Activated CD4-positive, alpha-beta memory T cell treated with anti-CD3 and anti-CD28 coated beads for 36 hours (primary cell): ENCODE measurements at places on chromosomes 16 and 17. TPM values are rescaled to one million over a fixed set of nuclear protein-coding genes. Genes with fewer than 3 reads are reported as not detected.

- no peak overlapping the region for H3K4me3 ChIP-seq
- no peaks in the 10 kb centered on the region for H3K27me3 ChIP-seq
- H3K27ac ChIP-seq = no peak overlapping the region
These were observed 282.4 kb downstream of the ABCC12 start for GRCh38 chr16:47873434-47873833.

DNA sequence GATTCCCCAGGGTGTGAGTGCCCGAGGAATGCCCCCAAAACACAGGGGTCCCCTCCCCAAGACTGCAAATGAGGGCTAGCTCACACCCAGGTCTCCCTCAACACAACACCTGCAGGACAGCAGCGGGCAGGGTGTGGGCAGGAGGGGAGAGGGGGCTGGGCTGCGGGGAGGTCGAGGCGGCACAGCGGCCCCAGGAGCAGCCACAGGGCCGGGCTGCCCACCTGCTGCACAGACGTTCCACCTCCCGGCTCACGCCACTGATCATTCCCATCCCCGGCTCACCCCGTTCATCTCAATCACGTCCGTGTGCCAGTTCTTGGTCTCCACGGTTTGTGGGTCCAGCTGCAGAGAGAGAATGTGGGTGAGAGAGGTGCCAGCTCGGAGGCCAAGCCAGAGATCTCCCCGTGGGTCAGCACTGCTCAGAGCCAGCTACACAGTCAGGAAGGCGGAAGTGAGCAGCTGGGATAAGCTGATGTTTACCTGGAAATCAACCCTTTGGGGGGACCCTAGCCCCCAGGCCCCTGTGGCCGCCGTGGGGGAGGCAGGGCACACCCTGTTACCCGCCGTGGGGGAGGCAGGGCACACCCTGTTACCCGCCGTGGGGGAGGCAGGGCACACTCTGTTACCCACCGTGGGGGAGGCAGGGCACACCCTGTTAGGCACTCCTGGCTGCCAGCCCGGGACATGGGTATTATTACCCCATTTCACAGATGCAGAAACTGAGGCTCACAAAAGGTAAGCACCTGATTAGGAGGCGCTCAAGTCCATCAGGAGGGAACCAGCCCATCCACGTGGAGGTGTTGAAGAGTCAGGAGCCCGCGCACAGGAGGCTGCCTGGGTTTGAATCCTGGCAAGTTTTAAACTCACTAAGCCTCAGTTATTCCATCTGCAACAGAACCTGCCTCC lies 16.1 kb downstream of the TIMM22 start:
- no peak overlapping the region for H3K4me3 ChIP-seq
- no peaks in the 10 kb centered on the region for H3K4me1 ChIP-seq
- no peak for DNase-seq
- H3K36me3 ChIP-seq = peaks cover under 1% of the 10 kb centered on the region

DNA sequence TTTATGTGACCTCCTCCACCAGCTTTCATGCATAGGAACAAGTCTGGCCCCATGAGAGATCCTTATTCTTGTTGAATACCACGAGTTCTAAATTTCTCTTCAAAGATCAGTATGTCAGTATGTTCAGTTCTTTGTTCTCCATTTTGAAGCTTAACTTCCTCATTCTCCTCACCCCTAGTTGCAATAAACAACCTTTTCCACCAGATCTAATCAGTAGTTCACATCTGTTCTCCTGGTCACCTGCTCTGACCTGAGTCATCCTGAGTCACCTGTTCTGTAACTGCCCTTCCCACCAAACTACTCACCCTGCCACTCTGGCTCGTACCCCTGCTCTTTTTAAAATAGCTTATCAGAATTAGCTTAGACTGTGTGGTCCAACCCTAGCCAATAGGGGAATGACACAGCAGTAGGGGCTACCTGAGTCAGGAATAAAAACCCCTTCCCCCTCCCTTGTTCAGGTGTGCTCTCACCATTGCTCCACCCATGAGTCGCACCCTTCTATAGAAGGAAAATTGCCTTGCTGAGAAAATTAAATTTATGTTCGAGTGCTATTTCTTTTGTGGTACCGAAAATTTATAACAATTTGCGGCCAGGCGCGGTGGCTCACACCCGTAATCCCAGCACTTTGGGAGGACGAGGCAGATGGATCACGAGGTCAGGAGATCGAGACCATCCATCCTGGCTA lies 94.6 kb downstream of the EMP2 start:
- DNase-seq = no peak
- H3K4me3 ChIP-seq = no peak overlapping the region
- no peaks in the 10 kb centered on the region for H3K27me3 ChIP-seq
- H3K27ac ChIP-seq = no peak overlapping the region
- H3K36me3 ChIP-seq = peaks cover 24% of the 10 kb centered on the region

DNA sequence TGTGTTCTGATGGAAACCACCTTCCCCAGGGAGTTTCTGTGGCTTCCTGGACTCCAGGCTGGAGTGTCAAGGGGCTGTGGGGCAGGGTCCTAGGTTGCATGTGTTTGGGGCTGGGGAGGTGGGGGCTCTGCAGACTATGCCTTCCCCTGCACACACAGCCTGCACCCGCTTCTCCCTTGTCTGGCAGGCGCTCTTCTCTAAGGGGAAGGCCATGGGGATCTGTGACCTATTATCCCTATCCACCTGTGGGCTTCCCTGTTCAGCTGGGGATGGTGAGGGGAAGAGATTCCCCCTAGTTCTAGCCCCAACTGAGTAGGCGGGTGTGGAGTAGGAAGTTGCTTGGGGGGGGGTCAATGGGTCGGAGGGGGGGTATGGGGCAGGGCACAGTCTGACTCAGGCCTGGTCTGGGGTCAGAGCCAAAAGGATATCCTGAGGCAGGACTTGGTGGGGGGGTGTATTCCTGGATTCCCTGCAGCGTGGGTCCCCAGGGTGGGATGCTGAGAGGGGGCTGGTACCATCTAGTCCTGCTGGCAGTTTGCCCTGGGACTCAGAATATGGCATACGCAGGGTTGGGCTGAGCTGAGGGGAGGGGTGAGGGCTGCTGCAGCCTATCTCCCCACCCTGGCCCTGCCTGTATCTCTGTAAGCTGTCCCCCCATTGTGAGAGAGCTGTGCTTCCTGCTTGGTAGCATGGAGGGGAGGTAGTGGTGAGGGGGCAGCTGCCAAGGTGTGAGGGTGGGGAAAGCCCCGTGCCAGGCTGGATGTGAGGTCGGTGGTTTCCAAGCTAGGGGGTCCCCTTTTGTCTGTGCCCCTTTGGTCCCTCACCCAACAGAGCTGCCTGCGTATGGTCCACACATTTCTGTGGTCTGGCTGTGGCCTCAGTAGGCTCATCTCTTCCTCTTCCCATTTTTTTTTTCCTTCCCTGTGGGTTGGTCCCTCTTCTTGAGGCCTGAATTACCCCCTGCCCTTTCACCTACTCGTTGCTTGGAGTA lies 14.7 kb downstream of the RARA start:
- peak; percentile 80 for DNase-seq
- peak overlapping the region; percentile 99 for H3K4me3 ChIP-seq

DNA sequence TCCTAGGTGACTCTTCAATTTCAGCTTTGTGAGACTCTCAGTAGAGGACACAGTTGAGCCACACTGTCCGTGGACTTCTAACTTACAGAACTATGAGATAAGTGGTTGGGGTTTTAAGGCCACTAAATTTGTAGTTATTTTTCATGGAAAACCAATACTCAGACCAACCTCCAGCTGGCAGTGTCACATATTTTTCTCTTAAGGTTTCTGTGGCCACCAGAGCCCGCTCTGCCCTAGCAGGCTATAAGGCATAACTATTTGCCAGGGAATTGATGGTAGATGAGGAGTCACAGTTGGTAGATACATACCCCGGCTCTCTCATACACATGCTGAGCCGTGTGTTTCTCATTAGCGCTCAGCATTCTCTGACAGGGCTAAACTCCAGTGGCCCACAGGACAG lies 336.8 kb upstream of the MON1B start:
- no peak overlapping the region for H3K27ac ChIP-seq
- H3K4me1 ChIP-seq = no peaks in the 10 kb centered on the region
- no peaks in the 10 kb centered on the region for H3K36me3 ChIP-seq
- no peak for DNase-seq

- no peak overlapping the region for H3K27ac ChIP-seq
- H3K4me3 ChIP-seq = no peak overlapping the region
- H3K36me3 ChIP-seq = no peaks in the 10 kb centered on the region
These were observed 81.4 kb downstream of the CNGB1 start for GRCh38 chr16:57889522-57889921.

DNA sequence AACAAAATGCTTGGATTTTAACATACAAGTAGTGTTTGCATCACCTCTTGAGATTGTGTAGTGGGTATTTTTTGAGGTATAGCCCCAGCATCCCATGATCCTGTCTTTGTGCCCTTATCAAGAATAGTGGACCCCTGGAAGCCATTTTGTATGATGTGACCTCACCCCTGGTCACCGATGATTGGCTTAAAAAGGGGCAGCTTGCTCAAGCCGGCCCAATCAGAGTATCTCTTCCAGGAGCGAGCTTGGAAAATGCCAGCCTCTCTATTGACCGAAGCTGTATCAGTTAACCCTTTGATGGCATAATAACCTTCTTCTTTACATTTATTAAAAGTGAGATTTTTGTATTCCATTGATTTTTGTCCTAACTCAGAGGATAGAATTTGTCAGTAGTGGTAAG lies 55.5 kb upstream of the FAM20A start:
- H3K27ac ChIP-seq = no peak overlapping the region
- H3K4me1 ChIP-seq = no peaks in the 10 kb centered on the region
- H3K36me3 ChIP-seq = no peaks in the 10 kb centered on the region
- peaks cover 7% of the 10 kb centered on the region for H3K27me3 ChIP-seq
- no peak overlapping the region for H3K4me3 ChIP-seq
- no peak for DNase-seq

DNA sequence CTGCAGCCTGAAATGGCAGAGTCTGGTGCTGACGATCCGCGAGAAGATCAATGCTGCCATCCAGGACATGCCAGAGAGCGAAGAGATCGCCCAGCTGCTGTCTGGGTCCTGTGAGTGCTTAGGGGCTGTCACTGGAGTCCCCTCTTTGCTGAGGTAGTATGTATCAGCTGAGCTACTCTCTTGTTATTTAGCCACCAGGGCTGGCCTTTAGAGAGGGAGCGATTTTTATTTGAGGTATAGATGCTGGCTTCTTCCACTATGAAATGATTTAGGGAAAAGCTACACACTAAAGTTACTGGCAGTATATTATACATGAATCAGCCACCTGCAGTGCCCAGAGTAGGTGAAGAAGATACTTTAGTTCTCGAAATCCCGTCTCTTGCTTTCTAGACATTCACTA lies 2.6 kb downstream of the CDK5RAP3 start:
- no peak for DNase-seq
- H3K27ac ChIP-seq = no peak overlapping the region
- no peaks in the 10 kb centered on the region for H3K27me3 ChIP-seq
- H3K36me3 ChIP-seq = peaks cover 26% of the 10 kb centered on the region

DNA sequence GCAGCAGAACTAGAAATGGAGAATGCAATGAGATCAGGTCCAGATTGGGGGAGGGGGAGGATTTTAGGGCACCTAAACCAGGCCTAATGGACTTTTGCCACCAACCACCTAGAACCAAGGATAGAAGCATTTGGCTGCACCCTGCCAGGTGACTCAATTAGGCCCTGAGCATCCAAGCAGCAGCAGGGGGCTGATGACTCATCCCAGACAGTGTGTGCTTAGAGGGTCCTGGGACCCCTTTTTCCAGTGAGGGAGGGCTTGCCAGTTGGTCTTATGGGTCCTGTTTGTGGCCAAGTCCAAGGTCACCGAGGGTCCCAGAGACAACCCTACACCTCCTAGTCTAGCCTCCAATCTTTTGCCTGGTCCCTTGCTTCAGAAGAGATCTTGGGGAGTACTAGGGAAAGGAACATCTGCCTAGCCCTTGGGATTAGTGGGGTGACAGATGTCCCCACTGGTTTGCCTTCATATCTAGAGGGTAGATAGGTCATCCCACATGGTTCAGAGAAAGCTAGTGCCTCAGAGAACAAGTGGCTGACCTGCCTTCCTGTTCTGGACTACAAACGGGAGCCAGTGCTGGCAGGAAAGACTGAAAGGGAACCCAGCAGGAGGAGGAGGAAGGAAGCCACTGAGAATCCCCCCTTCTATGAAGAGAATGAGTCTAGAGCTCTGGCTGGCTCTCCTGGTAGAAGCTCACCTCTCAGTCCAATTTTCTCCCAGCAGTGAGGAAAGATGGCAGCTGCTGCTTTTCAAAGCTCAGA lies 1.6 kb upstream of the TBKBP1 start:
- peak overlapping the region; percentile 90 for H3K27ac ChIP-seq
- peaks cover 1% of the 10 kb centered on the region for H3K36me3 ChIP-seq
- H3K27me3 ChIP-seq = no peaks in the 10 kb centered on the region

GRCh38 chr16:67879936-67880335 lies 4.7 kb upstream of the NRN1L start:
- no peak for DNase-seq
- peaks cover 37% of the 10 kb centered on the region for H3K36me3 ChIP-seq

DNA sequence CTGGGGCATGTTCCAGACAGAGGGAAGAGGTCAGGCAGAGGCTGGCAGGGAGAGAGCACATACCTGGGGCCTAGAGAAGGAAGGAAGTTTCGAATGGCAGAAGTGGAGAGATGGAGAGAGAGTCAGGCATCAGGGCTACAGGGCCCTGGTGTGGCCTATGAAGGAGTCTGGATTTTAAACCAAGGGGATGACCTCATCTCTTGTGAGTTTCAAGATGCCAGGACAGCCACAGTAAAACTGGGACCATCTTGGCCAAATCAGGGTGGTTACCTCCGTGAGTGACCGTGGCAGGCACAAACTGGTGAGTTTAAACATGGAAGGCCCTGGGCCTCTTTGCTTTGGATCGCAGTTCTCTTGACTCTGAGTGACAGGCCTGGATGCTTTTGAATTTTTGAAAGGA lies 7.6 kb upstream of the ATP2C2 start:
- no peak for DNase-seq
- no peaks in the 10 kb centered on the region for H3K36me3 ChIP-seq
- peaks cover 4% of the 10 kb centered on the region for H3K27me3 ChIP-seq
- no peak overlapping the region for H3K4me3 ChIP-seq
- peak overlapping the region; percentile 70 for H3K27ac ChIP-seq

DNA sequence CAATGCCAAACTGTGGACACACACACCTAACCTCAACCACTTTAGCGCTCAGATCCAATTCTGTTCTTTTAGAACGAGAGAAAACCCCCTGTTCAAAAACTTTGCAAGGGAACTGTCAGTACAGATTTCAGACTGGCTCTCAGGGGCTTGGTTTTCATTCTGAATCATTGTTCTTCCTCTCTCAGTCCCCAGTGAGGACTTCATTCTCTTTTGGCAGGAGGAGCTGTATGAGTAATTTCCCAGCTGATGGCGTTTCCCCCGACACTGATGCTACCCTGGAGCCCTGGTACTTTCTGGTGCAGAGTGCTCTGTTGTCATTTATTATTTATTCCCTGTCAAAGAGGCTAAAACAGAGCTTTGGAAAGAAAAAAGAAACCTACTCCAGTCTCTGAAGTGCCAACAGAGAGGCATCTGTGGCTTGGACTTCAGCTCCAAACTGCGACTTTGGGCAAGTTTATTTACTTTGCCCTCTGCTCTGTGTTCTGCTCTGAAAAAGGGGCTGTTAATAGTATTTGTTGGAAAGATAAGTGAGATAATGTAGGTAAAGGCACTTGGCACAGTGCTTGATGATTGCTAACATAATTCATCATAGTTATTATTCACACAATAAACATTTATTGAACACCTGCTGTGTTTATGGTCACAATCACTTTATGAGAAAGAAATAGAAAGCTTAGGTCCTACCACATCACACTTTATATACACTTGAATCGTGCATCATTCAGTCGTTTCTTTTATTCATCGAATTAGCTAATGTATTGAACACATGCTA lies 28.3 kb downstream of the ETV4 start:
- H3K4me3 ChIP-seq = no peak overlapping the region
- peaks cover 38% of the 10 kb centered on the region for H3K36me3 ChIP-seq
- H3K27me3 ChIP-seq = no peaks in the 10 kb centered on the region
- peak overlapping the region; percentile 2 for H3K27ac ChIP-seq
- DNase-seq = peak; percentile 33

GRCh38 chr16:71727551-71728324 lies 3.2 kb upstream of the PHLPP2 start:
- H3K27me3 ChIP-seq = peaks cover 7% of the 10 kb centered on the region
- no peak overlapping the region for H3K4me3 ChIP-seq
- peaks cover 14% of the 10 kb centered on the region for H3K36me3 ChIP-seq
- H3K4me1 ChIP-seq = peaks cover 11% of the 10 kb centered on the region
- H3K27ac ChIP-seq = no peak overlapping the region

Gene NRN1L
- not detected for total RNA-seq
